ENCODE measurements at places on chromosomes 7 and 10. TPM values are rescaled to one million over a fixed set of nuclear protein-coding genes. Genes with fewer than 3 reads are reported as not detected.

Gene ZNF22
- 3.5 TPM for total RNA-seq

Gene OAT
- total RNA-seq, result 89.9 TPM

Gene EFCAB10
- total RNA-seq, result not detected

Gene GSTK1
- total RNA-seq, result 120 TPM

Gene IFIT1B
- total RNA-seq, result not detected

Gene ZNF853
- total RNA-seq, result 8.6 TPM

Gene TBX20
- total RNA-seq, result not detected

Gene ACTL6B
- total RNA-seq, result not detected

DNA sequence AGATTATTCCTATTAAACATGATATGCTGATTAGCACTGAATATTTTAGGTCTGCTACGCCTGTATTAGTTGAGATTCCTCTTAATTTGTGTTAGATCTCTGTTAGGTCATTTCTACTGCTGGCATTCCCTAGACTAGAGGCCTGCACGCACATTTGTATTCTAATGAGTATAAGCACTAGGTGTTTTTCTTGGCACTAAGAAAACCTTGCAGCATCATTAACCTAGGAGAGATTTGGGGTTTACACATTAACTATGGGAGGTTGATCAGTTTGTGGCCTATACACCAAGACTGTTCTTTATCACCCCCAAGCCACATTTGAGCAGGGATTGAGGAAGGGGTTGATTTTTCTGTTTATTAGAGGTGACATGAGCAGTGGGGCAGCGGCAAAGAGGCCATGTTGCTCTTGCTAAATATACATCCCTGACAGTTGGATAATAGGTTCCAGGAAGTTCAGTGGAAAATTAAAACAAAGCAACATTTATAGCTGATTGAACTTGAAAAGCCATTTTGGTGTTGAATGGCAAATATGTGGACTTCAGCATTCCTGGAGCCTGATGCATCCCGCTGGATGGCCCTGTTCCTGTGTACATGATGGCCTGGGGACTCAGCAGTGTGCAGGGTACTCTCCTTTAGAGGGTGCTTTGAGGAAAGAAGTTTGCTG, 65.2 kb downstream of the GBF1 start:
- H3K27ac ChIP-seq, result no peak overlapping the region
- no peaks in the 10 kb centered on the region for H3K36me3 ChIP-seq
- no peak overlapping the region for H3K4me3 ChIP-seq

- H3K36me3 ChIP-seq, result peaks cover 5% of the 10 kb centered on the region
- no peak overlapping the region for H3K27ac ChIP-seq
- no peaks in the 10 kb centered on the region for H3K27me3 ChIP-seq
- H3K4me1 ChIP-seq, result peaks cover 19% of the 10 kb centered on the region
Observed at GRCh38 chr10:95845411-95845810, 62.4 kb upstream of the CC2D2B start.

GRCh38 chr7:38375453-38375852, 102.0 kb upstream of the TARP start:
- no peaks in the 10 kb centered on the region for H3K27me3 ChIP-seq
- H3K4me1 ChIP-seq, result no peaks in the 10 kb centered on the region
- H3K36me3 ChIP-seq, result no peaks in the 10 kb centered on the region
- no peak overlapping the region for H3K27ac ChIP-seq
- no peak for DNase-seq
- no peak overlapping the region for H3K4me3 ChIP-seq

- peaks cover 28% of the 10 kb centered on the region for H3K4me1 ChIP-seq
- no peak overlapping the region for H3K27ac ChIP-seq
- H3K27me3 ChIP-seq, result no peaks in the 10 kb centered on the region
- no peak for DNase-seq
- no peak overlapping the region for H3K4me3 ChIP-seq
Observed at GRCh38 chr7:47297120-47297519, 284.8 kb downstream of the TNS3 start.

- H3K36me3 ChIP-seq, result no peaks in the 10 kb centered on the region
- H3K27me3 ChIP-seq, result no peaks in the 10 kb centered on the region
- no peak overlapping the region for H3K4me3 ChIP-seq
- H3K4me1 ChIP-seq, result no peaks in the 10 kb centered on the region
- H3K27ac ChIP-seq, result no peak overlapping the region
Observed at GRCh38 chr7:38600741-38601140, 30.4 kb downstream of the AMPH start.

- H3K4me3 ChIP-seq, result no peak overlapping the region
- peaks cover 10% of the 10 kb centered on the region for H3K4me1 ChIP-seq
- no peak for DNase-seq
- no peaks in the 10 kb centered on the region for H3K36me3 ChIP-seq
- no peaks in the 10 kb centered on the region for H3K27me3 ChIP-seq
Observed at GRCh38 chr10:123972481-123973401, 81.1 kb upstream of the CPXM2 start.

- DNase-seq, result no peak
- H3K36me3 ChIP-seq, result no peaks in the 10 kb centered on the region
- H3K27ac ChIP-seq, result no peak overlapping the region
- no peaks in the 10 kb centered on the region for H3K27me3 ChIP-seq
- no peak overlapping the region for H3K4me3 ChIP-seq
- H3K4me1 ChIP-seq, result no peaks in the 10 kb centered on the region
Observed at GRCh38 chr7:14734839-14735321, 167.7 kb downstream of the DGKB start.

GRCh38 chr10:21593986-21594385, 60.0 kb downstream of the MLLT10 start:
- no peaks in the 10 kb centered on the region for H3K4me1 ChIP-seq
- H3K27me3 ChIP-seq, result no peaks in the 10 kb centered on the region
- peaks cover 13% of the 10 kb centered on the region for H3K36me3 ChIP-seq

GRCh38 chr7:92987095-92987494, 130.7 kb downstream of the SAMD9 start:
- H3K27me3 ChIP-seq, result no peaks in the 10 kb centered on the region
- no peak overlapping the region for H3K4me3 ChIP-seq
- DNase-seq, result no peak
- H3K4me1 ChIP-seq, result no peaks in the 10 kb centered on the region
- no peak overlapping the region for H3K27ac ChIP-seq

- no peaks in the 10 kb centered on the region for H3K27me3 ChIP-seq
- H3K4me1 ChIP-seq, result no peaks in the 10 kb centered on the region
- no peak overlapping the region for H3K4me3 ChIP-seq
- no peak for DNase-seq
- H3K27ac ChIP-seq, result no peak overlapping the region
Observed at GRCh38 chr10:35921866-35922350, 279.8 kb upstream of the FZD8 start.

DNA sequence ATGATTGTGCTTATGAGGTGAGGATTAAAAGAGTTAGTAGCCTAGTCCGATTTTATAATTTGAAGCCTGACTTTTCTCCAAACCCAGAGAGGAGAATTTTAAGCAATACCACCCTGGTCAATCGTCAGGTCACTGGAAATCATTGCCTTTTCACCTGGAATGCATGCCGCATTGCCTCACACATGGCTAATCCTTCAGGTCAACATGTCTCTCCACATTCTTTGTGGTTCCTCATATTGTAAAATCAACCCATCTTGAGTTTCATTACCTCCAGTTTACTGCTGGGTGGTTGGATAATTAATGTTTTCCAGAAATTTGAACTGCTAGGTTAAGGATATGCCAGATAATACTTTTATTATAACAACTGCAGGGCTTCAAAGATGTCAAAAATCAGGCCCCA, 55.6 kb upstream of the SEMA3E start:
- H3K4me3 ChIP-seq, result no peak overlapping the region
- H3K4me1 ChIP-seq, result no peaks in the 10 kb centered on the region
- H3K36me3 ChIP-seq, result no peaks in the 10 kb centered on the region
- DNase-seq, result no peak

GRCh38 chr7:41824284-41824683, 121.4 kb upstream of the INHBA start:
- no peaks in the 10 kb centered on the region for H3K4me1 ChIP-seq
- no peaks in the 10 kb centered on the region for H3K27me3 ChIP-seq
- no peak overlapping the region for H3K4me3 ChIP-seq
- no peak overlapping the region for H3K27ac ChIP-seq
- no peak for DNase-seq

DNA sequence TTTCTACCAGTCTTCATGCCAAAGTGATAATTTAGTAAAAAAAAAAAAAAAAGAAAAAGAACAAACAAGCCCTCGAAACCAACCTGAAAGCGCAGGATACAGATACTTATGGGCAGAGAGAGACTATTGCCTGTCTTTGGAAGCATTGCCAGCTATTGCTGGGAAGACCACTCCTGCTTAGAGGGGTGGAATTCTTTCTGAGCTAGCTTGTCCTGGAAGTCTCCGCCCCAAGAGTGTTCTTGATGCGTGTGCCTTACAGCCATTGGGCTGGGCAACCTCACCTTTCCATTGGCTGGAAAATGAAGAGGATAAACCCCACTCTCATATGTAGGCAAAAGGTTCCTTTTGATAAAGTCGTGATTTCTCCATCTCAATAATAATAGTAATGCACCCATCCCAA, 19.9 kb upstream of the INSYN2A start:
- H3K36me3 ChIP-seq, result no peaks in the 10 kb centered on the region
- H3K4me3 ChIP-seq, result no peak overlapping the region
- no peak overlapping the region for H3K27ac ChIP-seq
- no peaks in the 10 kb centered on the region for H3K27me3 ChIP-seq
- no peak for DNase-seq
- H3K4me1 ChIP-seq, result no peaks in the 10 kb centered on the region

DNA sequence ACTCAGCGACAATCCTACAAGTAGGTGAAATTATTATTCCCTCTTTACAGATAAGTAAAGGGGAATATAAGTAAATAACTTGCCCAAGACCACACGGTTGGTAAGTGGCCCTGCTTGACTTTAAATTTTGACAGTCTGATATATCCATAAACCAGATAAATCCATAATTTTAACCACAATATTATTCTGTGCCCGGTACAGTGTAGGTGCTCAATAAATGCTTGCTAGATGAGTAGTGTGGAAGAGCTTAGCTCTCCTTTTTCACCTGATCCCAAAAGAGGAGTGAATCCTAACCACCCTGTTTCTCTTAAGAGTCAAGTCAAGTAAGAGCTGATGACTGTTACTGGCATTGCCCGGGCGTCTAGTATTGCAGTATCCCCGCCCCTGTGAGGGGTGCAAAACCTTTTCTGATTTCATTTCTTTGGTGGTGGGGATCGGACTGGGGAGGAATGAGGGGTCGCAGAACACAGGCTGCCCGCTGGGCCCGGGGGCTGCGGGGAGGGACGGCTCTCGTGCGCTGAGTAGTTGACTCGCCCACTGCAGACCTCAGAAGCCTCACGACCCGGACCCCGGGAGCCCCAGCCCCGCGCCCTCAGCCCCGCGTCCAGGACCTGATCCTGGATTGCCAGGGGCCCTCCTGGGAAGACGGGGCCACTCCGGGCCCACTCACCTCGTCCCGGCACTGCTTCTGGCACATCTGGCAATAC, 490 bp downstream of the KIN start:
- peak overlapping the region; percentile 59 for H3K27ac ChIP-seq
- DNase-seq, result no peak
- H3K36me3 ChIP-seq, result peaks cover 4% of the 10 kb centered on the region
- no peaks in the 10 kb centered on the region for H3K27me3 ChIP-seq

GRCh38 chr7:150586068-150586784, 19.0 kb downstream of the GIMAP4 start:
- no peak overlapping the region for H3K4me3 ChIP-seq
- H3K36me3 ChIP-seq, result no peaks in the 10 kb centered on the region
- peak overlapping the region; percentile 64 for H3K27ac ChIP-seq
- H3K4me1 ChIP-seq, result peaks cover 5% of the 10 kb centered on the region

- H3K27me3 ChIP-seq, result no peaks in the 10 kb centered on the region
- no peak for DNase-seq
- H3K36me3 ChIP-seq, result peaks cover 16% of the 10 kb centered on the region
- no peak overlapping the region for H3K4me3 ChIP-seq
- H3K4me1 ChIP-seq, result peaks cover 41% of the 10 kb centered on the region
Observed at GRCh38 chr7:5489991-5490536, 66.4 kb upstream of the TNRC18 start.

- H3K4me3 ChIP-seq, result no peak overlapping the region
- H3K4me1 ChIP-seq, result no peaks in the 10 kb centered on the region
- H3K27ac ChIP-seq, result no peak overlapping the region
- no peaks in the 10 kb centered on the region for H3K36me3 ChIP-seq
- H3K27me3 ChIP-seq, result no peaks in the 10 kb centered on the region
Observed at GRCh38 chr10:126011995-126012394, 115.6 kb downstream of the FANK1 start.

DNA sequence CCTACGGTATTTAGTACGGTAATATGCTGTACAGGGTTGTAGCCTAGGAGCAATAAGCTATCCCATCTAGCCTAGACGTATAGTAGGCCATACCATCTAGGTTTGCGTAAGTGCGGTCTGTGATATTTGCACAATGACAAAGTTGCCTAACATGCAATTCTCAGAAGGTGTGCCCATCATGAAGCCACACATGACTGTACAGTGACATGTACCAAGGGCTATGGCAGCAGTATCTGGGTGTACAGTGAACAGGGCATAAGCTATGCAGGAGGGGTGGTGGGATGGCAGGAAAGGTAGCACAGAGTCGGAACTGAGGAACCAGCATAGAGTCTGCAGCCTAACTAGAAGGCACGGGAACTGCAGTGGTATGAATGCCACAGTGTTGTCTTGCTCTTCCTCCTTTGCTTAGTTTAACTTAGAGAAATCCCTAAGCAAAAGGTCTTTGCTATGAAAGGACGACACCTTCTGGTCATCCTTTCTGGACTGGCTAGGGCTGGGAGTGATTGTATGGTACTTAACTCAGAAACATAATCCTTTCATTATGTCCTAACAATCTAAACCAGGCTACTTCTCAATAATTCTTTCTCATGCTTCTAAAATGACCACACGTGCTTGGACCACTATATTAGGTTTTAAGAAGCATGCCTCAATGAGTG, 93.5 kb downstream of the DYNC1I1 start:
- DNase-seq, result peak; percentile 23
- no peaks in the 10 kb centered on the region for H3K4me1 ChIP-seq
- no peak overlapping the region for H3K27ac ChIP-seq
- no peak overlapping the region for H3K4me3 ChIP-seq

Measured in stomach (tissue), 19 donors.